ENCODE measurements at places on chromosomes 5 and 9.
A peak's percentile ranks its signal among the peaks of the same experiment; 100 is the strongest.

DNA sequence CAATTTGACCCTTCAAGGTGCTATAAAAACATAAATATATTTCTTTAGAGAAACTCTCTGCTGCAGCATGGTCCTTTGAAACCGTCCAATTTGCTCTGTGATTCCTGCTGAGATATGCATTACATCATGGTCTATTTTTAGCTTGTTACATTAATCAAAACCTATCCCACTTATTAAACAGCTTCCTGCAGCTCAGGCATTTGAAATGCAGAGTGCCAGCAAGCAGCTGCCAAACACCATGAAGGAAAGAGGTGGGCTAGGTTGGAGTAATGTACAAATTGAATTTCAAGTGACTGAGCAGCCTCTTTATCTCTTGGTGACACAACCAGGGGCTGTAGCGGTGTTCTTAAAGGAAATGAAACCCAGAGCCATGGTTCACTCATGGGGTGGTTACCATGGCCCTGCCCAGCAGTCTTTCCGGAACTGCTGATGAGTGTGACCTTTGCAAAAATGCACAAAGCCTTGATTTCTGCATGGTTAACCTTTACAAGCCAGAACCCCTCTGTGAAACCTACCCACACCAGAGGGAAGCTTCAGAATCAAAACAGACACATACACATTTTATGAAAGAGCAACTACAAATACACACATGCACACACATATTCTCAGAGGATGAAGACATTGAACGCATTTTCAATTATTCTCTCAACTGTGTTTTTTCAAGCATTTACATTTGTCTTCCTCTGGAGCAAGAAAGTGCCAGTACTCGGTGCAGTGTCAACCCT lies 155.8 kb upstream of the ZNF608 start:
- no peak for DNase-seq

DNA sequence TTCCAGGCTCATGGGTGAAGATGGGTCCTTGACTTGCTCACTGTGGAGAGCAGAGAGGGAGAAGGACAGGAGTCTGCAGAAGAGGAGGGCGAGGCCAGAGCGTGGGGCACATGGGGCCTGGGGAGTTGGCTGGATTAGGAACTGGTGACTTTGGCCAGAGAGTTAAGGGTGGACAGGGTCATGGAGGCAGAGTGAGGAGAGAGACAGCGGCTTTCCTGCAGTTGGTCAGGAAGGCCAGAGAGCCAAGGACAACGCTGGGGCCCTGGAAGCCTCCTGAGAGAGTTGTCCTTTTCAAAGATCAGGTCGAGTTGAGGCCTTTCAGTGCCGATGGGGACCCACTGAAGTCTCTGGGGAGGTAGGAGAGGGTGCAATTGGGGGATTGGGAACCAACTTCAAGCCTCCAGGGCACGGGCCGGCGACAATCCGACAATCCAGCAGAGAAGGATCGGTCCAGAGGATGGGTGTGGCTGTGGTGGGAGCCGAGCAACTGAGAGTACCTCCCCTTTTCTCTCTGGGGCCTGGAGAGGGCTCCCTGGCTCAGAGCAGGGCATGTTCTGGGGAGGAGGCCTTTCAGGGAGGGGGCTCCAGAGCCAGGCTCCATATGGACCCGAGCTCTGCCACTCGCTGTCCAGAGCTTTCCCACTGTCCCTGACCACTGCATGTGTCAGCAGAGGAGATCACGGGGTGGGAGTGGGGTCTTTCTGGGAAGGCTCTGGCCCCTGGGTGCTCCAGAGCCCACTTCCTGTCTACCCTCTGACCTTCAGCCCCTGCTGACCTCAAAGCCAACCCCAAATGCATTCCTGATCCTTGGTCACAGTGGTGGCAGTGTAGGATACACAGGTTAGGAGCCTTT lies 7.5 kb upstream of the PHYHD1 start:
- peak; percentile 66 for DNase-seq

- DNase-seq, result no peak
Observed at GRCh38 chr5:4513381-4513780, 626.7 kb upstream of the ADAMTS16 start.

- peak; percentile 45 for DNase-seq
Observed at GRCh38 chr5:73213566-73213998, 40.6 kb downstream of the TMEM174 start.

GRCh38 chr9:99121604-99122003 lies 16.7 kb downstream of the TGFBR1 start:
- no peak for DNase-seq

Data from AG20443 (cell line).